ENCODE measurements at places on chromosomes 4 and X.

GRCh38 chr4:26896636-26897035 is 36.0 kb downstream of the STIM2 start:
- no peak for DNase-seq

- DNase-seq, result no peak
Measured at GRCh38 chr4:153646978-153647377, 37.1 kb upstream of the TLR2 start.

DNA sequence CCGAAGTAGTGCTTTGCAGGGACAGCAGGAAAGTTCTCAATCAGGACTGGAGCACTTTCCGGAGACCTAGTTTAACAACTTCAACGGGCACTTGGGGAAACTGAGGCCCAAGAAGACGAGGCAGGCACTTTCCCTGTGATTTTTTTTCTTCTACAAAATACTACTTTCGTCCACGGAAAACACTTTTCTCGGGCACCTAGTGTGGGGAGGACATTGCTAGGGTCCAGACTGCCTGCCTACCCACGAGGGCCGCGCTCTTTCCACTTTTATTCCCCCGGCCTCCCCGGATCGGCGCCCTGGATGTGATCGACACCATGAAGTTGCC is 125.4 kb upstream of the CXorf66 start:
- DNase-seq, result no peak

GRCh38 chr4:153010146-153010545 is 74.0 kb downstream of the FHDC1 start:
- DNase-seq, result no peak

DNA sequence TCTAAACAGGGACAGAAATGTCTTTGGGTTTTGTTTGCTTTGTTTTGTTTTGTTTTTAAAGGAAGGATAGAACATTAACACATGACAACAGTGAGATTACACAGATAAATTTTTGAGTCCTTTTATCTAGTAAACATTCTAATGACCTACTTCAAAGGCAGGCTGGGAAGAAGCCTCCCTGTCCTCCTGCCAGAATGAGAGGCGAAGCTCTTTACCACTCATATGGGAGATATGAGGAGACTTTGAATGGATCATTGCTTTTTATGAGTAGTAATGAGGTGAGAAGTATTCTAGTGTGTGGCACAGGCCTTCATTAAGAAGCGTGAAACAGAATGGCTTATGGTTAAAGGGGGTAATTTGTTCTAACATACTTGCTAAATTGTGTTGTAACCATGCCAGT is 172.0 kb downstream of the FBXO8 start:
- no peak for DNase-seq

DNA sequence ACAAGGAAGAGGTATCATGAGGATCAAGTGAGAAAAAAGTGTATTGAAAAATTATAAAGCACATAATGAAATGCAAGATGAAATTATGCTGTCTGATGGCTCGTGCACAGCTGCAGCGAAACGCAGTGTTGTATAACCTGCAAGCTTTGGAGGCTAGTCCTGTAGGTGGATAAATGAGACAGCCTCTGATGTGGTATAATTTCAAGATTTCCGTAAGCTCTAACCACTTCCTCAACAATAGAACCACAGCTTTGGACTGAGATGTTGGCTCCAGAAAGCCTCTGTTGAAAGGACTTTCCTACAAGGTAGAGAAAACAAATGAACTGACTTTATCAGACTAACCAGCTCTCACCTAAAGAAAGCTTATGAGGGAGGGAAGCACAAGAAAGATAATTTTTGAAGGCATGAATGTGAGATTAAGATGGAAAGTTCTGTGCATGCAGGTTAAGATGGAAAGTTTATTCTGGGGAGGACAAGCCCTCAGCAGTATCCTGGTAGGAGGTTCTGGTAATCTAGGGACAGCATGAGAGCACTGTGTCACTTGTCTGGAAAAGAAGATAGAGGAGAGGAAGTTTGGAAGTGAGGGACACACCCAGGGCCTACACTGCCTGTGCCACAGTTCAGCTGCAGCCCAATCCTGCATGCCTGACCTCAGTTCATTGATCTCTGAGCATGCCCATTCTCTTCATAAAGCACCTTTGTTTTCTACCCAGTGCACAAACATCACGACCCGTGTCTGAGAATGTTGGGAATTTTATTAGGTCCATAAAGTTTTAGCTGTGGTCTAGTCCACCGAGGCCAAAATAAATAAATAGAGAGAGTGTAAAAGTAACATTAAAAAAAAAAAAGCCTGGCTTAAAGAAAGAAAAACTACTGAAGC is 161.5 kb upstream of the SFRP2 start:
- no peak for DNase-seq

DNA sequence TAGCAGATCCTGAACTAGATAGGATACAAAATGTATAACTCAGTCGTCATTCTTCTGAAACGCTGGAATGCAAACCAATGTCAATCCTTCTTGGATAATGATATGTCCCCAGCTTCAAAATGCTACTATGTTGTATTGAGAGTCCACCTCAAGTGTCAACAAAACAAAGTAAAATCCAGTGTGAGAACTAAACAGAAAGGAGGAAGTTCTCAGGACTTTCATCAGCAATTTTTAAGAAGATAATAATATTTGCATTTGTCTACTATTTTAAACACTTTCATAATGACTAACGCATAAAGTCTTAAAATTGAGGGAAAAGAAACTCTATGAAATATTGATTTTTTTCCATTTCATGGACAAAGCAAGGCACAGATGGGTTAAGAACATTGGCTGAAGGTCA is 36.3 kb downstream of the SOD3 start:
- DNase-seq, result no peak

GRCh38 chrX:110846071-110846470 is 50.5 kb upstream of the CHRDL1 start:
- DNase-seq, result no peak

DNA sequence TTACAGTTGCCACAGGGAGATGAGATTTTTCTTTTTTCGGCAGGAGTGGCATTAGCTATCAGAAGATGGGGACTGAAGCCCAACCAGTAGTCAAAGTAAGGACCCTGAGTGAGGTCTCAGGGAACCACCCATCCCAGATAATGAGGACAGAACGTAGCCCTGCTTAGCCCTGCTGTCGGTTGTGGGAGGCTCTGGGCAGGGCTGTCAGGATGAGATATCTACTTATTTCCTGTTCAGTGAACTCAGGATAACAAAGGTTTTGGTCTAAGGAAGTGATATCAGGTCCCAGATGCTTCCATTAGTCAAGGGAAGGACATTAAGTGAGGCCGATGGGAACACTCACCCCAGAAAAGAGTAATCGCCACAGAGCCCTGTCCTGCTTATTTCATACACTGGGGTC is 2.3 kb downstream of the MAGEB16 start:
- no peak for DNase-seq

DNA sequence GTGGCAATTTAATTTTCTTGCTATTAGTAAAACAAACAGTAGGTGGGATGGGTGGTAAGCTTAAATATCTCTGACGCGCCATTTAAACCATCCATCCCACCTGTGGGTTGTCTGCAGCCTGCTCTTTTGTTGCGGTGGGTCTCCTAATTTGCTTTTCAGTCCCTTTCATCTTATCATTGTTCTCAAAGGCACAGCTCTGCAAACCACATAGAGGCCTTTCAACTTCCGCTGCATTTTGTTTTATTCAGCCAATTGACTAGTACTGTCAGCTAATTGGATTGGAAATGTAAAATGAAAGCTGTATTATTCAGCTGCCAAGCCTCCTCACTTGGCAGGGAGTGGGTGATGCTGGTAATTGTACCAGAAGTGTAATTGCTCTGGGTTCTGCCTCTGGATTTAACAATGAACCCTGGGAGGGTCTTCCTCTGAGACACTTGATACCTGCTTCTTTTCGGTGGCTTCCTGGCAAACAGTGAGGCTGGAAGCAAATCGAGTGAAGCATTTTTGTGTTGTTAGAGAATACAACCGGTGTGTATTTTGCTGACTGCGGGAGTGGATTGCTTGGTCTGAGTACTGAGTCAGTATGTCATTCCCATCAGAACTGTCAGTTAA is 165.6 kb downstream of the FRAS1 start:
- DNase-seq, result no peak

DNA sequence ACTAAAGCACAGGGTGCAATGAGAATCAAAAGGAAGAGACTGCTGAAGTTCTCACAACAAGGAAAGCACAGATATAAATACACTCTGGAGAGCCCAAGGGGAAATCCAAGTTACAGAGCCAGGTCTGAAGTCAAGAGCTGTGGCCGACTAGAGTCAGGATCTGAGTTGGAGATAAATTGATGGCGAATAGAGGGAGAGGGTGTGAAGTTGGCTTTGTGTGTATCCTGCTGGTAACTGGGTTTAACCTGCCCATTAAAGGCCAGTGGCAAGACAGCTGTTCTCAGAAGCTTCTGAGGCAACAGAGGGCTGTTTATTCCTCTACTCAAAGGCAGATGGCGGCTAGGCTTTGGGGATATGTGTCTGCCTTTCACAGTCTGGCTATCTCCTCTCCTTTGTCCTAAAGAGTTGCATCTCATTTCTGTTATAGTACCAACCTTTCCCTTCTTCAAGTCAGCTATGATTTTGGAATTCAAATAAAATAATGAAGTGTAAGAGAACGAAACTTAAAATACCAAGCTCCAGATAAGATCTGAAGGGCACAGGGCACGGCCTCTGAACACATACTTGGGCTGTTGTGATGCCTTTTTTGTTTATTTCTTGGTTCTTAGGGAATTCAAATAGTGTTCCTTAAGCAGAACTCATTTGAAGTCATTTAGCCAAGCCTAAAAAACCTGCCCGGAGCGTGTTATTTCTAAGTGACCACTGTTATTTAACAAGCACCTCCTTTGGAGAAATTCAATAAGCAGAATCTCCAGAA is 142.1 kb downstream of the APBB2 start:
- DNase-seq, result no peak

GRCh38 chr4:134343656-134344055 is 142.1 kb upstream of the PABPC4L start:
- DNase-seq, result no peak

DNA sequence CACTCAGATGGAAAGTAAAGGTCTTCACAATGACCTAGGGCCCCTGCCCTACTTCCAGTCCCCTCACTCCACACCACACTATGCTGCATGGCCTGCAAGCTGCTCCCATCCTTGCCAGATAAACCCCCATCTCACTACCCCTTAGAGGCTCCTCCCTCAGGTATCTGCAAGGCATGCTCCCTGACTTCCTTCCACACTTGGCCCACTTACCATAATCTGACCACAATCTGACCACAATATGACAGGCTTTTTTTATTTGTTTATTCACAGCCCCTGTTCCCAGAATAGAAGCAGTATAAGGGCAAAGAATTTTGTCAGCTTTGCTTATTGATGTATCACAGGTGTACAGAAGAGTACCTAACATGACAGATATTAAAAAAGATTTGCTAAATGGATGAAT is 124.7 kb downstream of the CAMK2D start:
- no peak for DNase-seq

GRCh38 chrX:46465203-46465602 is 80.0 kb downstream of the ZNF674 start:
- no peak for DNase-seq

GRCh38 chr4:57042711-57043169 is 64.0 kb downstream of the POLR2B start:
- DNase-seq, result no peak

DNA sequence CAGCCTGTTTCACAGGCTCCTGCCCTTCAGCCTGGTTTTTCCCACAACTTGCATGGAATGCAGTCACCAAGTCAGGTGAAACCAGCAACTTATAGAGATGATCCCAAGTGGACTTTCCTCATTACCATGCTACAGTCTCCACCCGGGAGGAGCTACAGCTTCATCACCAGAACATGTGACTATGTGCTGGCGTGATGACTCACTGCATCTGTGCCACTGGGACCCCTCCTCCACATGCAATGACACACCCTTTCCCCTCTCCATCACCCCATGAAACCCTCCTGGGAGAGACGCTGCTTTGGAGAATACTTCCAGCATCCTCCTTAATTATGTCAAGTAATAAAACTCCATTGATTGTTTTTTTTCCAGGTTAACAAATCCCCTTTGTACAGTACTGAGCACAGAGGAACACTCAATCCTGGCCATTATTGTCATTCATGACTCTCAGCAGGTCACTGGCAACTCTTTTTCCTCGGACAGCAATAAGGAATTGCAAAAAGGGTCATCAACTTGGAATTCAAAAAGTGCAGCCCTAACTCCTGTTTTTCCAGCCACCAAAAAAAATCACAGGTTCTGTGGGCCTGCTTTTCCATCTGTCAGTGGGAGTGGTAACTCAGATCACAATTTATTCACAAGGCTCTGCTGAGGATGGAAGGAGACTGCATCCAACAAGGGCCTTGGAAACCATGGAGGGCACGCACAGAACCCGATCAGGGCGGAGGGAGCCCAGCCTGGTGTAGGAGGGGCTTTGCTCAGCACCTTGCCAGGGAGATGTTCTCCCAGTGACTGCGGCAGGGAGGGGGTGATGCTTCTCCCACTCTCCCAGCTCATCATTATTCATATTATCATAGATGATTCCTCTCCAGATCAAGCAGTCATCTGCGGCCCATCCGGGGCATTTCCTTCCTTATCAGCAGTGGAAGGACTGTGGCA is 17.4 kb downstream of the QDPR start:
- no peak for DNase-seq

Data from SK-N-MC (cell line).